ENCODE measurements at places on chromosomes 2 and 18.

DNA sequence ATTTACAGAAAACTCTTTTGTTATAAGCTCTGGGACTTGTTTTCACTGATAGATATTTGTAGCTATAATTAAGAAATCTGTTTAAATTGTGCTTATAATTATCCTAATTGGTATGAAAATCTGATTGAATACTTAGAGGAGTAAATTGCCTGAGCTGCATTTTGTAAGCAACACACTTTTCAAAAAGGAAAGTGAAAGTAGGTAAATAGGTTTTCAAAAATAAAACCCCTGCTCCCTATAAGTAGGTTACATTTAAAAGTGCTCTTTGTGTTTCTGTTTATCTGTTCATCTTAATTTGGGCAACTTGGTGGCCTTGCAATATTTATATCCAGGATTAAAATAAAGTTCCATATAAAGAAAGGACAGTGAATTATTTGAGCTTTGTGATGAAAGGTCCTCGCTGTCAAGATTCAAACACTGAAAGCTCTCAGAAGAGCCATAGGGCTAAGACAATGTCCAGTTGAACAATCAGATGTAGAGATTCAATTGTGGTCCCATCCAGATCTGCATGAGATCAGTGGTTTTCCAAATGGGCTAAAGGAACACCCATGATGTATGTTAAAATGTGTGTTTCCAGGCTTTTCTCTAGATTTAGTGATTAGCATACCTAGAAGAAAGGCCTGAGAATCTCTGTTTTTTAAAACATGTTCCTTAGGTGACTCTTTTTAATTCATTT lies 371.6 kb downstream of the RPRM start:
- no peak for DNase-seq

DNA sequence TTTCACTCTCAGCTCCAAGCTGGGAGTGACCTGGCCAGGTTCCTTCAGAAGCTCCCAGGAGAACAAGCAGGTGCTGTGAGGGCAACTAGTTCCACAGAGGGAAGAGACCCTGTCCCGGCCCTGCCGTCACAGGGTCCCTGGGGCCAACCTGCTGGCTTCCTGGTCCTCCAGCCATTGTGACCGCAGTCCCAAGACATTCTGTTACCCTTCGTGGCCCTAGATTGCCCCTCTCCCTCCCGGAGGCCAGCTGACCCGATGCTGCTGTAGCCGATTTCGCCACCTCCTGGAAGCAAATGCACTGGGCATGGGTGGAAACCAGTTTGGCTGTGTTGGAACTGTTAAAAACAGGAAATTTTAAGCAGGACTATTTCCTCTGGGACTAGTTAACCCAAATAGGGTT lies 55.4 kb downstream of the EPAS1 start:
- DNase-seq = no peak

- no peak for DNase-seq
Measured at GRCh38 chr2:62192811-62193210, 3.1 kb upstream of the B3GNT2 start.

GRCh38 chr2:9275399-9275798 lies 68.8 kb downstream of the ASAP2 start:
- DNase-seq = no peak

DNA sequence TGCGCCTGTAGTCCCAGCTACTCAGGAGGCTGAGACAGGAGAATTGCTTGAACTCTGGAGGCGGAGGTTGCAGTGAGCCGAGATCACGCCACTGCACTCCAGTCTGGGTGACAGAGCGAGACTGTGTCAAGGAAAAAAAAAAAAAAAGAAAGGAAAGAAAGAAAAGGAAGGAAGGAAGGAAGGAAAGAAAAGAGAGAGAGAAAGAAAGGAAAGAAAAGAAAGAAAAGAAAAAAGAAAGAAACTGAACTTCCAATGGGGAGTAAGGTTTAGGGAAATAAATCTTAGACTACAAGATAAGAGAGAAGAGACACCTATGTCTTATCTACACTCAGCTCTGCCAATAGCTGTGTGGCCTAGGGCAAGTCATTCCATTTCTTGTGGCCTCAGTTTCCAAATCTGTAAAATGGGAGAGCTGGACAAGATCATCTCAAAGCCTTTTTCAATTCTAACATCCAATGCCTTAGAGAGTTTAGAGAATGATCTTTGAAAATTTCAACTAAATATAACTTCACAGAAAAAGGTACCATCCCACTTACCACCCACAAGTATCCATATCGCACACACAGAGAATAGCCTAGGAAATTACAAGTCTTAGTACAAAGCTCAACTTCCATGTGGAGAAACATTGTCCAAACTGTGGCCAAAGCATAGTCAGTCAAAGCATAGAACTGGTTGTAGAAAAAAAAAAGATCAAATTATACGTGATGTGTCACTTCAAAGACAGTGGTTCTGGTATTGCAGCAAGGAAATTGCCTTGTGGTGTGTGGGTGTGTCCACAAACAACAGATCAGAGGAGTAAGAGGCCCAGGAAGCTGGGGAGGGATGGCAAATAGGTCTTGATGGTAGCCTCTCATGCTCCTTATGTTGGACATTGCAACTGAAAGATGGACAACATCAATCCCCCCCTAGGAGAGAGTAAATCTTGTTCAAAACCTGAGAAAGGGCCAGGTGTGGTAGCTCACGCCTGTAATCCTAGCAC lies 42.4 kb downstream of the SLC14A2 start:
- DNase-seq = peak; percentile 13

DNA sequence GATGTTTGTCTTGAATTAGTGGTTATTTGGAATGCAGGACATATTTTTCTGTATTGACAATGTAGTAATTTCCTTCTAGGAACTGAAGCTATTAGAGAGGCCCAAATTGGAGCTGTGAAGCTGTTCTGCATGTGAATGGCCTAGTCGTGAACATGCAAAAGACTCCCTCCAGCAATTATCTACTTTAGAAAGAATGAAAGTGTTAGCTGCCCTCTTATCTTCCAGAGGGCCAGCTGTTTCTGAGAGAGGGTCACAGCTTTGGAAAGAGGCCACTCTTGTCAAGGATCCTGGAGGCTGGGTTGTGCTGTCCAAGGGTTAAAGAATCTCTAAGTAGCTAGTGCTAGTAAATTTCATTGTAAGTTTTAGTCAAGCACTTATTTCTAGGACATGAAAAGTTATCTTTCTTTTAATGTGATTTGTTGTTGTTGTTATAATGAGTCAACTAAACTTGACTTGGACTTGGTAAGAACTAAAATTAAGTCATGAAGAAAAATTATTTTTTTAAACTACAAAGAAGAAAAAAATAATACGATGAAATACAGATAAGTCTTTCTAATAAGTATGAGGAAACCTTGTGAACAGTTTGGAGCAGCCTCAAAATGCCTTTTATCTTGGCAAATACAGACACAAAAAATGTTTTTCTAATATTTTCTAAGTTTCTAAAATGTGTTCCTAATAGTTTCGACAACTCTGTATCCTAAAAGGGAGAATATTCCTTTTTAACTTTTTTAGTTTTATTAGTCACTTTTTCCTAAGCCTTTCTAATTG lies 36.8 kb downstream of the DPP4 start:
- DNase-seq = no peak

DNA sequence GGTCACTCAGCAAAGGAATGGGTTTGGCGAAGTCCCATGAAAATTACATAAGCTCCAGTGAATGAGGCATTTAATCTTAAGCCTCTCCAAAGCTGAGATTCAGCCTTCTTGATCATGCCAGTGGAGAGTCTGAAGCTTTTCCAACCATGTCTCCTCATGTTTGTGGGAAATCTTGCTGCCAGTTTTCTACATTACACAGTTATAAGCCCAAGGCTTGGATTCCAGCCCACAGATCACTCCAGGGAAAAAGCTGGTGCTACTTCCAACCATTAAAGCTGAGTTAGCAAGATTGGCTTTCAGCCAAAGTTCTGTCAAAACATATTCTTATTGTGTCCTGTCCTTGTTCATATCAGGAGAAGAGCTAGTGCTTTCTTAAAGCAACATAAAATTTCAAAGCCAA lies 293.8 kb downstream of the LRRTM4 start:
- no peak for DNase-seq

- DNase-seq = no peak
Measured at GRCh38 chr2:47218899-47219525, 63.9 kb upstream of the STPG4 start.

GRCh38 chr18:56235071-56235470 lies 403.3 kb downstream of the TXNL1 start:
- DNase-seq = no peak

DNA sequence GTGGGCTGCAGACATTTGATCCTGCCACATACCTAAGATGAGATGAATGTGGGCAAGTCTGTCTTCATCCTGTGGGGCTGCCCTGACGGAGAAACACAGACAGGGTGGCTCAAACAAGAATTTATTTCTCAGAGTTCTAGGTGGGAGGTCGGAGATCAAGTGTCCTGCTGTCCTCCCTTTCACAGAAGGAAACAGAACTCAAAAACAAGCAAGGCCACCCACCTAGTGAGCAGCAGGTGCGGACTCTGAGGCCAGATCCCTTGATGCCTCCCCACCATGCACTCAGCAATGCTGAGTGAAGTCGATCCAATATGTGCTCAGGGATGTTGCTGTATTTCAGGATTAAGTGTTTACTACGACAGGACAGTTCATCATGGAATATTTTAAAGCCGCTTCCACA lies 63.0 kb upstream of the SNTG2 start:
- DNase-seq = no peak

DNA sequence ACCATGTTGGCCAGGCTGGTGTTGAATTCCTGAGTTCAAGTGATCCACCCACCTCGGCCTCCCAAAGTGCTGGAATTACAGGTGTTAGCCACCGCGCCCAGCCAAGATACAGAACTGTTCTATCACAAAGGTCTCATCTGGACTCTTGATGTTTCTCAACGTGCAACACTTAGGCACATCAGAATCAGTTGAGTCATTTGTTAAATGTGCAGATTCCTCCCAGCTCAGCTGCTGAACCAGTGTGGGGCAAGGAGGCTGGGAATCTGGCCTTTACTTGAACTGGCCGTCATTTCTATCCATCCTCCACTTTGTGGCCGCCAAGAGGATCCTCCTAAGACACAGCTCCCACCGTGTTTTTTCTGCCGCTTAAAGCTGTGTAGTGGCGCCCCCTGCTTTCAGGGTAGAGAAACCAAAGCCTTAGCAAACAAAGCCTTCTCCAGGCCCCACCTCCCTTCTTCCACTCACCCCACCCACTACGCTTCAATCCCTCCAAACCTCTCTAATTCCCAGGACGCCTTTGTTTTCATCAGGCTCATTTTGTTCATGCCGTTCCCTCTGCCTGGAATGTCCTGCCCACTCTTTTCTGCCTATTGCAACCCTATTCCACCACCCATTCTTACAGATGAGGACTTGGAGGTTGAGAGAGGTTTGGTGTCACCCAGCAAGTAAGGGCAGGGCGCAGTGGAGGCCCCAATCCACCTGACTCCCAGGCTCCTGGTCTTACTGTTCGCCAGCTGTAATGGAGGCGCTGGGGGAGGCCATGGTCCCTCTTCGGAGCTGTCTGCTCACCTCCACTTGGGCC lies 776 bp upstream of the SPEG start:
- DNase-seq = peak; percentile 60

DNA sequence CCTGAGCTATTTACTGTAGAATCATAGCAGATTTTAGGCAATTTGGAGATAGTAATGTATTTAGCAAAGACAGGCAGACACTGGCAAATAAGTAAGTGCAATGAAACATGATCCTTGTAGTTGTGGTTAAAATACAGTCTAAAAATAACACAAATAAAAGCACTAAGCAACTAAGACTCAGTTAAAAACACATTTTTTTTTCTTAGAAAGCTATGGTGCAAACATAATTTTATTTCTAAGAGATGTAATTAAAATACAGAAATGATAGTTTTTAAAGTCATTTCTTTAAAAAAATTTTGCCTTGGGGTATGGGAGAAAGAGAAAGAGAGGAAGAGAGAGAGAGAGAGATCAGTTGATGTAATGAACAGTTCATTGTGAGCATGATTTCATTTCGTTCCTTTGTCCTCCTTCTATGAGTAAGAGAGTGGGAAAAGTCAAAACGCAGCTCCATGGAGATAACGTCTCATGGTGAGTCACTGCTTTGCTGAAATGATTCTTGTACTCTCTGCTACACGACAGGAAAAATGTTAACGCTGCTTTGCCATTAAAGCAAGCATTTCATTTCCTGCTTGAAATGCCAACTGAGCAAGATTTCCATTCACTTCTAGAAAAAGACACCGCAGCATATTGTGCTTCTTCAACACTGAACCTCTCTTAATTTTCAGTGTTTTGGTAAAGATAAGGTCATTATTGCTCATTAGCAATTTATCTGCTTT lies 61.3 kb upstream of the PGAP1 start:
- DNase-seq = peak; percentile 25

DNA sequence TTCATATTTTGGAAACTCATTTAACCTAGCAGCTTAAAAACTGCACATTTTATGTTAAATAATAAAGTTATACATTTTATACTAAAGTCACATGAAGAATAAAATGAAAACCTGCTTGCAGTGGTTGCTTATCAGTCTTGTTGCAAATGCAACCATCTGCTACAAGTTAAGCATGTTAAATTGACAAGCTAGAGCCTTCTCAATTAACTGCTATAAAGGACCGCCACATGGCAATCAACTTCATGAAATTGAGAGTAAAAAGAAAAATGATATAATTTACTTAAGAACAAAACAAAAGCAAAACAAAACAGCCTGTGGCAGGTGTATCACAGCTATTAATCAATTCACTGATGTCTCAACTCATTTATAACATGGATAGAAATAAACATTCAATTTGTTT lies 78.7 kb downstream of the RTTN start:
- no peak for DNase-seq

- DNase-seq = no peak
Measured at GRCh38 chr18:74976331-74976909, 232.5 kb downstream of the PTGR3 start.

- DNase-seq = no peak
Measured at GRCh38 chr2:14603676-14604075, 28.8 kb upstream of the LRATD1 start.

GRCh38 chr2:241788135-241788534 lies 11.5 kb downstream of the GAL3ST2 start:
- no peak for DNase-seq

- DNase-seq = no peak
Measured at GRCh38 chr2:24792542-24792873, 683 bp downstream of the PTRHD1 start.

- DNase-seq = no peak
Measured at GRCh38 chr2:236073867-236074655, 94.1 kb downstream of the GBX2 start.

- no peak for DNase-seq
Measured at GRCh38 chr2:63740943-63741342, 100.8 kb upstream of the UGP2 start.

DNA sequence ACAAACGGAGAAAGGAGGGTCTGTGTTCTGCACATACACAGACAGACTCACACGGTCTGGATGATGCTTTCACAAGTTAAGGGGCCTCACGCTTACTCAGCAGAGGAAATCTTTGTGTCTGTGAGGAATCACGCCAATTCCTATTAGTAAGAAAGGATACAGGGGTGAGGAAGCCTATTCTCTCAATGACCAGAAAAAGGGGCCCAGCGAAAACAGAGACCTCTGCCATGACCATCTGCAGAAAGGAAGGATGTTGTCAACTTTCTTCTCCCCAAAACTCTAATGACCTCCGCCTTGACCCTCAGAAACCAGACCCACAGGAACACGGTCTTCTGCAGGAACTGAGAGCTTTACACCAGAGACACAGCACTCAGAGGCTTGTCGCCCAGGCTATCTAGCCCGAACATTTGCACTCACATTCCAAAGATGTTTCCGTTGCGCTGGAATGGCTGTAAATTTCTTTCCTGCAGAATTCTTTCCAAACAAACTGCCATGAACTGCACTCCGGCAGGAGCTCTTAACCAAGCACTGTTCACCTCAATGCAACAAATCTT lies 186.3 kb downstream of the TCF4 start:
- DNase-seq = no peak

GRCh38 chr18:36829362-36830157 lies 633 bp downstream of the KIAA1328 start:
- no peak for DNase-seq

Measured in stimulated activated naive CD8-positive, alpha-beta T cell treated with anti-CD3 and anti-CD28 coated beads, Interleukin-15, Interleukin-2, amounts not matched to agents 100 U/mL and 50 U/mL, for 24 hours (primary cell).